Endothelial cell (in vitro differentiated cells): ENCODE measurements at places on chromosomes 6 and 20. TPM values are rescaled to one million over a fixed set of nuclear protein-coding genes. Genes with fewer than 3 reads are reported as not detected.

The WFDC5 gene
- not detected for total RNA-seq

DNA sequence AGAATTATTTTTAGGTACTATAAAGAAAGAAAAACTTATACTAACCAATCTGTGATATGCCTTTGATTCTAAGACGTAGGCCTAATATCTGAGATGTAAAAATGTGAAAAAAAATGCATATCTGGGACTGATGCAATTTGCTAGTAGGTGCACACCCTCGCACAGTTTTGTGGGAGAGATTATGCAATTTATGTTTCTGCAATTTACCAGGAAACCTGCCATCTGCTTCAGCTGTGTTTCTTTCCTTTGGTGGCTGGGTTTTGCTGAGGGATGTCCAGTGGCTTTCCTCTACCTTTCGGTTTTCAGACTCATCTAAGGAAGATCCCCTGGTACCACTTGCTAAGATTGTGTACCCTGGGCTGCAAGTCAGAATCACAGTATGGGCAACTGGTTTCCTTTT, 186.9 kb downstream of the ZFP64 start:
- no peak for DNase-seq

DNA sequence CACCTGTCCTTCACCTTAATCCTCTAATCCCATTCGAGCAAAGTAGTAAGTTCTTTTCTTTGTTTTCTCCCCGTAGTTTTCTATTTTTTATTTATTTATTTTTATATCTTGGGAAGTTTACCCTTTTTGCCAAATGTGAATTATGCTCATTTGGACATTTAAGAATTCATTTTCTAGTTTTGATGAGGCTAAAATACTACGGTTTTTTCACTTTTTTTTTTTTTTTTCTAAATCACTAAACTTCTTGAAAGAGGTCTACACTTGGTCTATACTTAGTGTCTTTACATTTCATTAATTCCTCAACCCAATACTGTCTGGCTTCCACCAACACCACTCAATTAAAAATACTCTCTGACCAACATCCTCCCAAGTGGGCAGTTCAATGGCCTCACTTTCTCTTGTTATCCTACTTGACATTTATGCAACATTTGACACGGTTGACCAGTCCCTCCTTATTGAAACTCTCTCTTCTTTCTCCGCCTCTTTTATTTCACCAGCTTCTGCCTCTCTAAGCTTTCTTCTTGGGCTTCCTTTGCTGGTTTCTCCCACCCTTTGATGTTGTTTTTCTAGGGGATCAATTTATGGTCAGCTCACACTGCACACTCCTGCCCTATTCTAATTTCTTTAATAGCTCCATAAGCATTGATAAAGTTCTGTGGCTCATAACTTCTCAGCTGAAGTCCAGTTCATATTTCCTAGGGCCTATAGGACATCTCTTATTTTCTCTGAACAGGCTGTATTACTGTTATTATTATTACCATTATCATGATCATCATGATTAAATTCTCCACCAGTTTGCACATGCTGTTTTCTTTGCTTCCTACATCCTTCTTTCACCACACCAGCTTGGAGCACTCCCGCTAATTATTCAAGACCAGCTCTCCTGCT, 72.6 kb upstream of the CITED2 start:
- DNase-seq, result no peak

DNA sequence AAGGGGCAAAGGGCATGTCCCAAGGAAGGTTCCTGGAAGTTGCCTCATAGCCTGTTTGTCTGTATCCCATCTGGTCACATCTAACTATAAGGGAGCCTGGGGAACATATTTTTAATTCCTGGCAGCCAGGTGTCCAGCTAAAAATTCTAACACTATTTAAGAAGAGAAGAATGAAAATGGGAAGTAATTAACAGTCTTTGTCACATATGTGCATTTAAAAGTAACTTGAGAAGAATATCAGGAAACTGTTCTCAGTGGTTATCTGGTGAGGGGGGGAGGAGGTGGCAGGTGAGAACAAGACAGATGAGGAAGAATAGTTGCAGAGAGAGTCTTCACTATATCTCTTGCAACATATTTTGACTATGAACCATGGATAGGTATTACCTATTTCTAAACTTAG, 75.5 kb upstream of the ELOVL5 start:
- DNase-seq, result no peak

The RIOK1 gene
- 12.6 TPM for total RNA-seq

DNA sequence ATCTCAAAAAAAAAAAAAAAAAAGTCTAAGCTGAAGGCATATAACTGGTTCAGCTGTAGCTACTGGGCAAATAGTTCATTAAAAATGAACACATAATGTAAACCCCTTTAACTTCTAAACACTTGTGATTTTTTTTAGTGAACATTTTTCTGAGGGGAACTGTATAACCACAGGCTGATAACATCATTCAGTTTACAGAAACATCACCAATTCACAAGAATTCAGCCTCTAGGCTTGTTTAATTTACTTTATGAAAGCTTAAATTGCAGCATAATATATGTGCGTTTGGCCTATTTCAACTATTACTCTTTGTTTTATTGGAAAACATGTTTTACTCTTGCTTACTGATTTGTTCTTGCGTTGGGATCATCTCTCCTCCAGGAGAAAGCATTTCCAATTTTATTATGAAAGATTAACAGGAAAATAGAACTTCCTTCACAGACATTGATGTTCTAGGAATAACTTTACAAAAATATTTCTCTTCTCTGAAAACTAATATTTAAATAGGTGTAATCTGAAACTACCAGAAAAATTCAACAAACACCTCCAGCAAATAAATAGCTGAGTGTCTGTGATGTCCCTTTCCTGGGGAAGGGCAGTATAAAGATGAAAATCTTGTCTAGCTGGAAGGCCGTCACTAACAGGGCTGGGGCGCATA, 284.5 kb downstream of the UST start:
- no peak for DNase-seq

The MPIG6B gene
- not detected for total RNA-seq

The SRSF12 gene
- total RNA-seq, result 3.9 TPM

DNA sequence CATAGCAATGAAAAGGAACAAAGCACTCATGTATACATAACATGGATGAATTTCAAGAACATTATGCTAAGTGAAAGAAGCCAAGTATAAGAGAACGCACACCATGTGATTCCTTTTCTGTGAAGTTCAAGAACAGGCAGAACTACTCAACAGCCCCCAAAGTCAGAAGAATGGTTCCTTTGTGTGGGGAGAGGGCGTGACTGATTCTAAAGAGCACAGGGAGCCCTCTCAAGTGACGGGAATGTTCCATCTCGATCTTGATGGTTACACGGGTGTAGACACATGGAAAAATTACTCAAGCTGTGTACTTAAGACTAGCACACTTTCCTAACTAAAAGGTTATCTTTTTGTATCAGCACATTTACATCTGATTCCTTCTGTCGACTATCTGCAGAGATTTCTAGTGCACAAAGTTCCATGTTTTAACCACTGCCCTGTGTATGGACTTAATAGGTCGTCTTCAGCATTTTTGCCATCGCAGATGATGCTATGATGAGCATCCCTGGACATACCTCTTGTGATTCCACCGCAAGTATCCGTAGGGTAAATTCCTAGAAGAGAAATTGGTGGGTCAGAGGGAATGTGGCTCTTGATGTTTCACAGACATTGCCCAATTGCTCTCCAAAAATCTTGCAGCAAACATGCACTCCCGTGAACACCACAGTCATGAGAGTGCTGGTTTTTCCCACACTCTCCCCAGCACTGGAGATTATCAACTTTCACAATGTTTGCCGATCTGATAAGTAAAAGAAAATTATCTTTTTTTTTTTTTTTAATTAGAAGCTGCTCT, 279.3 kb downstream of the BMP7 start:
- no peak for DNase-seq

DNA sequence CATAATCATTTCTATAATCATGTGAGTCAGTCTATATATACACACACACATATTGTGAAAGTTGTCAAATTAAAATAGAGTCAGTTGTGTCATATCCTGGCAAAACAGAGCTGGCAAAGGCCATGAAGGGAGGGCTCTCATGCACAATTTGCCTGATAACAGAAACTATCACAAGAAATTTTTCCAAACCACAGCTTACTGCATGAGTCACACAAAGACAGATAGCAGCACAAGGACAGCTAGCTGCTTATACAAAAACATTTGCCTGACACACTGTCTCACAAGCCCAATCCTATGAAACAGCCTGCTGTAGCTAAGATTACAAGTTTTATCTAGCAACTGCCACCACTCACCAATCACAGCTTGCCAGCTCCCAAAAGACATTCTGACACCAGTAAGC, 848.5 kb upstream of the MAN1A1 start:
- no peak for DNase-seq

The TPD52L1 gene
- total RNA-seq, result 118 TPM

The LHFPL5 gene
- not detected for total RNA-seq

The PHACTR1 gene
- 39.9 TPM for total RNA-seq

The MACROD2 gene
- total RNA-seq, result 6.4 TPM

GRCh38 chr6:31577579-31577966, 2.2 kb downstream of the TNF start:
- DNase-seq, result no peak

DNA sequence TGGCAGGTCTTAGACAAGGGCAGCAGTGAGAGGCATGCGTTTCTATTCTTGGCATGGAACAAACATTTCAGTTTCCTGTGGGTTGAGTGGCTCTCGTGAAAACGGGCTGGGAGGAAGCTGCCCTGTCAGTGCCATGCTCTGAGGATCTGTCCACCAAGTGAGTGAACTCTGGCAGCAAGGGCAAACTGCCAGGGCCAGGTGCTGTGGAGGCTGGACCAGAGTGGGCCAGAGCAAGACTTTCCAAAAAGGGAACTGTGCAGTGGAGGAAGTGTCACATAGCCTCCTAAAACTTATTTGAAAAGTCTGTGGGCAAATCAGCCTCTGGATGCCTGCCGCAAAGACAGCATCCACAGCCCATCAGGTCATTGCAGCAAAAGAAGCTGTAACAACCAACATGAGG, 44.2 kb upstream of the TAB2 start:
- no peak for DNase-seq

DNA sequence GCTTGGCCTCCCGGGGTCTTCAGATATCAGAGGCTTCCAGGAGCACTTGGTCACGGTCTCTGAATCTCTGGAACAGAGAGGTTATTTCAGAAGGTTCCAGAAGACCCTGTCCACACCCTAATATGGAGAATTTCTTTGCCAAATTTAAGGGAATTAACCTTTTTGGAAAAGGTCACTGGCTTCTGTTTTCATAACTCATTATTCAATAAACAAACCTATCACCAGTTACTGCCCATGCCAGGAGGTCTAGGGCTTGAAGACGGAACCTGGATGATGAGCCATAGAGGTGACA, 507 bp upstream of the CST4 start:
- no peak for DNase-seq

The WFDC2 gene
- total RNA-seq, result 4.6 TPM

The GRIK2 gene
- total RNA-seq, result 2.8 TPM
